ENCODE measurements at places on chromosomes 11 and 22.

DNA sequence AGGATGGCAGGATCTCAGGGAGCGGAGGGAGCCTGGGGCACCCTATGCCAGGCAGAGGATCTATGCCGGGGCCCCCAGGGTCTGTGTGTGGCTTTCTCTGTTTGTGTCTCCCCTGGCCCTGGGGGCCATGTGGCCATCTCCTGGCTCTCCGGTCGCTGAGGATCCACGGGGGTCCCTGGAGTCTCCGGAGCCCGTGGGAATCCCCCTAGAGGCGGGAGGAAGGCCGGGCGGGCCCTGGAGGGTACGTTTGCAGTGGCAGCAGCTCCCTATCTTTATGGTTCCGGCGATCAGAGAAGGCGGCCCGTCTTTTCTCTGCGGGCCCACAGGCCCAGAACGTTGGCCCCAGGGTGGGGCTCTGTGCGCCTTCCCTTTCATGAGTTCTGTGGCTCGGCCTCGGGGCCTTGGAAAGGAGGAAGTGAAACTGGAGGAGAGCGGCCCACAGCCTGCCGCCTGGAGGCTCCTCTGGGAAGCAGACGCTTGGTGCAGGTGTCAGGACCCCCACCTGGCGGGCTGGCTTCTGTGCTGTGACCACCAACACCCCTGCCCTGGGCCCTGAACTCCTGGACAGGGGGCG is 82.1 kb downstream of the KCNQ1 start:
- DNase-seq, result no peak

- no peak for DNase-seq
These were observed 65.8 kb downstream of the LRRC32 start for GRCh38 chr11:76604626-76605241.

DNA sequence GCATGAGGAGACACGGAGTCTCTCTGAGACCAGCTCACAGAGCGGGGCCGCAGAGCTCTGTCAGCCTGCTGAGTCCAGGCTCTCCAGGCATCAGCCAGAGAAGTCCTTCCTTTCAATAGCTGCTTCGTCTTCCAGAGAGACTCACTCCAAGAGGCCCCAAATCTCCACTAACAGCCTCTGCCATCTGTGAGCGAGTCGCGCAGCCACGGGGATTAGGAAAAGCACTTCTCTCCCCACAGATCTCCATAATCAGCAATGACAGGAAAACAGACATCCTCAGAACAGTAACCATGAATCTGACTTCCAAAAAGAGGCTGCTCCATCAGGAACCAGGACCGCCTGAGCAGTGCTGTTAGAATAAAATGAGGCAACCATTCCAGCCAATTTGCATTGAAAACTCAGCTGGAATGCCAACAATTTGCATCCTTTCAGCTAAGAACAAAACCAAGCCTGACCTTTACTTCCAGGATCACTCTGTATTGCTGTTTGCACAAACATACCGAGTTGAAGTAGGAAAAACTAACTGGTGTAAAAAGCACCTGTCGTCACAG is 65.4 kb downstream of the SMCO4 start:
- DNase-seq, result no peak

DNA sequence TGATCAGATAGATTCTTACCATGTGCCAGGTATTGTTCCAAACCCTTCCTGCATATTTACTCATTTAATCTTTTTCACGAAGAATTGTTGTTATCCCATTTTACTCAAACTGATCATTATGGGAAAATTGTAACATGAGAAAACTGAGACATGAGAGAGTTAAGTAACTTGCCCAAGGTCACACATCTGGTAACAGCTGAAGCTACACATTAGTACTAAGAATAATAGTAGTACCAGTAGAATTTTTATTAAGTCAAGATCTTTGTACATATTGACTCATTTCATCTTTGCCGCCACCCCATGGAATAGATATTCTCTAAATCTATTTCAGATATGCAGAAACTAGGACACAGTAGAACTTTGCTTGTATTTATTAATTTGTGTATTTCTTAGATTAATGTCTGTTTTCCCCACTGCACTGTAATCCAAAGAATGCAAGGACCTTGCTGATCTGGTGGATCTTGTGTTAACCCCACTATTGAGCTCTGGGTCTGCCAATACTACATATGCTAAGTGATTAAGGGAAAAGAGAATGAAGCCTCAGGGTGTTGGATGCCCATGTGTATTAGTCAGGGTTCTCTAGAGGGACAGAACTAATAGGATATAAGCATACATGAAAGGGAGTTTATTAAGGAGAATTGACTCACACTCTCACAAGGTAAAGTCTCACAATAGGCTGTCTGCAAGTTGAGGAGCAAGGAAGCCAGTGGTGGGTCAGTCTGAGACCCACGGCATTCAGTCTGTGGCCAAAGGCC is 72.8 kb downstream of the PARVA start:
- DNase-seq, result no peak

Data from stimulated activated CD8-positive, alpha-beta memory T cell treated with anti-CD3 and anti-CD28 coated beads, Interleukin-7, amount 100 ng/mL, for 24 hours (primary cell).